ENCODE measurements at places on chromosomes 5 and 9. TPM values are rescaled to one million over a fixed set of nuclear protein-coding genes. Genes with fewer than 3 reads are reported as not detected.

DIPK1B gene
- 1.5 TPM for total RNA-seq

KLHL3 gene
- 2.2 TPM for total RNA-seq

LIX1 gene
- total RNA-seq = not detected

UHRF2 gene
- 27.6 TPM for total RNA-seq

ECM2 gene
- total RNA-seq = 1.0 TPM

CHSY3 gene
- total RNA-seq = 0.02 TPM

LPCAT1 gene
- total RNA-seq = 41.1 TPM

IL5 gene
- total RNA-seq = not detected

OR1Q1 gene
- not detected for total RNA-seq

KLF9 gene
- 20.7 TPM for total RNA-seq

TAF11L10 gene
- not detected for total RNA-seq

PHYHD1 gene
- total RNA-seq = not detected

DNA sequence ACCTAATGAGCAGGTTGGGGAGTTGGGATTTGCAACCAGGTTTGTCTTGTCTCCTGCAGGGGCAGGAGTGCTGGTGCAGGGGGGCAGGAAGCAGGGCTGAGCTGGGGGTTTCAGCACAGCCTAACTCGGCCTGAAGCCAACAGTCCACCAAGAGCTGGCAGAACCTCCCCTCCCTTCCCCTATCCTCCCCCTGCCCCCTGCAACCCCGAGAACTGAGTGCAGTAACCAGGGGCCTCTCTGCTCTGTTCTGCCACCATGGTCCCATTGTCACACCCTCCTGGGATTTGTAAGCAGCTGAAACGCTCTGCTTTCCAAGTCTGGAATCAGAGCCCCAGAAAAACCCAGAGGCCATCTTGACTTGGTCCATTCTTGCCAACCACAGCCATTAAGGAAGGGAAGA, 72.9 kb downstream of the ARHGEF37 start:
- no peak for DNase-seq

- no peak for DNase-seq
Measured at GRCh38 chr5:180020176-180020575, 51.4 kb downstream of the RNF130 start.

- DNase-seq = no peak
Measured at GRCh38 chr5:58842852-58843251, 260.0 kb downstream of the RAB3C start.

GRCh38 chr9:126397056-126397455, 70.4 kb downstream of the MVB12B start:
- peak; percentile 13 for DNase-seq

DNA sequence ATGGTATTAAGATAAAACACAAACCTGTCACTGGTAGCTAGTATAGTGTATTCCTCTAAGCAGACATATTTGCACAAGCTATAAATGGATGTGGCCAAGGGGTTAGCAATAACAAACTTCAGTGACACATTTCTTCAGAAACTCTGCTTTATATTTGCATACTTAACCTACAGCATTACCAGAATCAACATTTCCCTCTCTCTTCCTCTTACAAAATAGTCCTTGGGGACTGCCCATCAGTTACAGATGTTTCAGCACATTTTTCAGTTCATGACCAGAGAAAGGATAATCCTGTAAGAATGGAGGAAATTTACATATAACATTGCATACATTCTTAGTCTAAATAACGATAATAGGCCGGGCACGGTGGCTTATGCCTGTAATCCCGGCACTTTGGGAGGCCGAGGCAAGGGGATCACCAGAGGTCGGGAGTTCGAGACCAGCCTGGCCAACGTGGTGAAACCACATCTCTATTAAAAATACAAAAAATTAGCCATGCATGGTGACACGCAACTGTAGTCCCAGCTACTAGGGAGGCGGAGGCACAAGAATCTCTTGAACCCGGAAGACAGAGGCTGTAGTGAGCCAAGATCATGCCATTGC, 25.3 kb upstream of the SLC1A1 start:
- no peak for DNase-seq

DNA sequence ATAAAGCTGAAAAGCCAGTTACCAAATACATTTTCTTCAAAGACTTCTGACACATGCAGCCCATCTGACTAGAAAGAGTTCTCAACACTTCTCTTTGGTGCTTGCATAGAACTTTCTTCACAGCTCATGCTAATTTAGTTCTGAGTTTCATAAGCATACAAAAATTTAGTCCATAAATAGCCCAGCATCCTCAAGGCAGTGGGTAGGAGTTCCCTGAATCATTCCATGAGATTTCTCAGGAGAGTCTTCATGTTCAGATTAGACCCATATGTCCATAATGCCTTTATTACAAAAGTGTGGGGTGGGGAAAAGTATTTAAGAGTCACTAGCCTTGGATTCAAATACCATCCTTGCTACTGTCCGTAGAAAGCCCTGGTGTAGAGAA, 290.2 kb upstream of the RGMB start:
- no peak for DNase-seq

- peak; percentile 42 for DNase-seq
Measured at GRCh38 chr5:945691-946551, 53.2 kb downstream of the TRIP13 start.

DNA sequence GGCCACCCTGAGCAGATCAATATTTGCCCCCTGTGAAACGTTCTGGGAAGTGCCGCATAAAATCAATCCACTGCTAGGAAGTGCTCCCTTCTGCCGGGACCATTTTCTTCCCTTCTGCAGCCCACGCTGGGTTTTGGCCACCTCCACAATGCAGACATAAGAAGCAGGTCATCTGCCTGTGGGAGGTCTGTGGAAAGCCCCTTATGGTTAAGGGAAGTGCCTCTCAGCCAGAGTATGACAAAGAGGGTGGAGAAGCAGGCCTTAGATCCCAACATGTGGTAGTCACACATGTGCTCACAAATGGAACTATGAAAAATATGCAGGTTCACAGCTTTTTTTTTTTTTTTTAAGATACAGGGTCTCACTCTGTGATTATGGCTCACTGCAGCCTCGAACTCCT, 82.8 kb downstream of the SLC1A3 start:
- peak; percentile 45 for DNase-seq

DNA sequence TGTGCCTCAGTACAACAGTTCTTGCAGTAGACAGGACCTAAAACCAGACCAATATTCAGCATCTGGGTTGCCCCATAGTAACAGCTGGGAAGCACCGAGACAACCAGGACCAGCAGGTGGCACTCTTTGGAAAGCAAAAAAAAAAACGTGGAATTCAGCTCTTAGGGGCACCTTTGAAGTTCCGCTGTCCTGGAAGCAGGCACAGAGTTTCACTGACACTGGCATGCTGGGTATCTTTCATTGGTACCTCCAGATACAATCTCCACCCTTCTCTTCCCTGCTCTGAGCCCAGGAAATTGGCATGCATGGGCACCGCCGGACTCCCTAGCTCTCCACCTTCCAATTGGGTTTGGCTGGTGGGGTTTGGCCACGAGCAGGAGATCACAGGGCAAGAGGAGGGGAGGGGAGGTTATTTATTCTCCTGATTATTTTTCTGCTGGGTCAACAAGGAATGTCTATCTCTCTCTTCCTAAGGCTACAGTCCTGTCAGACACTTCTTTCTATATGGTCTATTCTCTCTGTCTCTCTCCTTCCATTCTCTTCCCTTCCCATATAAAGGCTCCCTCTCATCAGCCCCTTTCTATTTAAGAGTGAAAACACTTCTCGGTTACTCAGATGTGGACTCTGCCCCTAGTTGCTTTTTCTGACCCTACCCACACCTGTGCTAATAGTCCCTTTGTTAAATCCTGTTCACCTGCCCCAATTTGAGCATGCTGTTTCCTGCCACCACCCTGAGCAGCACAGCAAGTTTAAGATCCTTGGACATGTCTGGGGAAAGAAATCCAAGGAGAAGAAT, 1.9 kb upstream of the IDNK start:
- DNase-seq = peak; percentile 60

DNA sequence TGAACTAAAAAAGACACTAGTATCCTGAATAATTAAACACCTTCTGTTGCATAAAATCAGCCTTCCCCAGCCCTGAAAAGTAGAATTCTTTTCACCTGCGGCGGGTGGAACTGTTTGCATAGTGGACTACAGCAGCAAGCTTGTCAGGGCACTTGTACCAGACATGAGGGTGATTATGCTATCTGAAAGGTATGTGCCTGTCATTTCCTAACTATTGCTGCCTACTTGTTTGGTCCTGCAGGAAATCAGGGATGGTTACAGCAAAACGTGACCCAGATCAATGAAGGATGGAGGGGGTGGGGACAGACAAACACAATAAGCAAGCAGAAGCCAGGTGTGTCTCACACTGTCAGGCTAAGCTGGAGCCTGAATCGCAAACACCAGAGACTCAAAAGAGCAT, 385.6 kb downstream of the MLLT3 start:
- DNase-seq = no peak

GRCh38 chr9:89817151-89817950, 212.5 kb downstream of the GADD45G start:
- no peak for DNase-seq

DNA sequence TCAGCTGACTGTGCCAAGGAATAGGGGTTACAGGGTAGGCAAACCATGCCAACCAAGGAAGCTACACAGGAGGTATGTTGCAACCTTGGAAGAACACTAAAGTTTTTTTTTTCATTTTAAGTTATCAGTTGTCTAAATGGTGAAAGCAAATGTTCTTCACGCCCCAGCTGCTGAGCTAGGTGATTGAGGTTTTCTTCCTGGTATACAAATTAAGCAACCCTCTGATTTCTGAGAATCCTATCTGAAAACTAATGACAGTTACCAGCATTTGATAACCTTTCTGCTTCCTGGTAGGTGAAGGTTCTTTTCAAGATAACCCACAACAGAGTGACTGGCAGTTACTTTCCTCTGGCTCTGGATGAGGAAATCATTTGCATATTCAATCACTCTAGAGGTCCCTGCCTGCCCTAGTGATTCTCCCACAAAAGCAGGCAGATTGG, 194.9 kb downstream of the ATP10B start:
- DNase-seq = no peak

GRCh38 chr5:65535529-65535987, 27.4 kb downstream of the CENPK start:
- no peak for DNase-seq

DNA sequence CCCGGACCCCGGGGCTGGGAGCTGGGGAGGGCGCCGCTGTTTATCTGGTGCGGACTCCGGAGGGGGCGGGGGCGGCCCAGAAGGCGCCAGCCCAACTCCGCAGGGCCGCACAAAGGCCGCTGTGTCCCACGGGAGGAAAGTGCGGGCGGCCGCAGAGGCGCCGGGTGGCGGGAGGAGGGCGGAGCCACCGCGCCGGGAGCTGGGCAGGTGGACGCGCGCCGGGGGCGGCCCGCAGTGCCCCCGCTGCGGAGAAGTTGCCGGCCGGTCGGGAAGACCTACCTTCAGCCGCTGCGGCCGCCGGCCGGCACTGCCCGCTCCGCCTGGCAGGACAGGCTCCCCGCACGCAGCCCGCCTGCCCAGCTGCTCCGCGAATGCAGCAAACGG, 43.6 kb downstream of the NACC2 start:
- DNase-seq = peak; percentile 29

DNA sequence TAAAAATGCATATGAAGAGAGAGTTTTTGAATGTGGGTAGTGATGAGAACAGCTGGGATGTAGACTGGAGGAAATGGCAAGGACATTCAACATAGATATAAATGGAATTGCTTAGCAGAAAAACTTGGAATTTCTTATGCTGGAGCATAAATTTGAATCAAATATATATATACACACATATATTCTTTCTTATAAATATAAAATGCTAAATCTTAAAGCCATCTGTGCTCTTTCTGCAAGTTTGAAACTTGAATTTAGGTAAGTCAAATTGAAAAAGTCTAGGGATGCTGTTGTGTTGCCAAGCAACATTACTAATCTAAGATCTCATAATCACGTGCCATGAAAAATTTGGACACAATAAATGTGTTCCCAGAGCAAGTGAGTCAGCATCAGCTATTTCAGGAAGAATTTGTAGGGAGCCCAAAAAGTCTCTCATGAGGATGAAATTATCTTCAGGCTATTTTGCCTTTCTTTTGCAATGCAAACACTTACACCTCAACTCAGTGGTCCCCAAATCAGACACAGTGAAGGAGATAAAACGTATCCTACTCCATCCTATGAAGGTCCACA, 58.4 kb upstream of the ALDH1A1 start:
- peak; percentile 64 for DNase-seq

DNA sequence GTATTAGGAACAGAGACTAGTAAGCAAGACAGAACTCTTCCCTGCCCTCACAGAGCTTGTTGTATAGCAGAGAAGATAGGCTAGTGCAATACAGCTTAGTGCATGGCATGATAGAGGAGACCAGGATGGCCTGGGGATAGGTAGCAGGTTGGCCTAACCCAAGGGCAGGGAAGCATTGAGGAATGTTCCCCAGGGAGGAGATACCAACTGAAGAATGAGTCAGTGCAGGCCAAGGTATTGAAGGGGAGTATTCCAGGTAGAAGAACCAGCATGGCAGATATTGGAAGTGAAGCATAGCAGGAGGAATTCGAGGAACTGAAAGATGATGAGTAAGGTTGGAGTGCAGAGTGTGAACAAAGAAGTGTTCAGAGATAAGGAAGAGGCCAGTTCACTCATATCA, 138.6 kb upstream of the DHFR start:
- DNase-seq = no peak

- no peak for DNase-seq
Measured at GRCh38 chr5:78726571-78726970, 78.0 kb upstream of the LHFPL2 start.

- peak; percentile 29 for DNase-seq
Measured at GRCh38 chr5:75050415-75050814, 1.9 kb downstream of the GCNT4 start.

DNA sequence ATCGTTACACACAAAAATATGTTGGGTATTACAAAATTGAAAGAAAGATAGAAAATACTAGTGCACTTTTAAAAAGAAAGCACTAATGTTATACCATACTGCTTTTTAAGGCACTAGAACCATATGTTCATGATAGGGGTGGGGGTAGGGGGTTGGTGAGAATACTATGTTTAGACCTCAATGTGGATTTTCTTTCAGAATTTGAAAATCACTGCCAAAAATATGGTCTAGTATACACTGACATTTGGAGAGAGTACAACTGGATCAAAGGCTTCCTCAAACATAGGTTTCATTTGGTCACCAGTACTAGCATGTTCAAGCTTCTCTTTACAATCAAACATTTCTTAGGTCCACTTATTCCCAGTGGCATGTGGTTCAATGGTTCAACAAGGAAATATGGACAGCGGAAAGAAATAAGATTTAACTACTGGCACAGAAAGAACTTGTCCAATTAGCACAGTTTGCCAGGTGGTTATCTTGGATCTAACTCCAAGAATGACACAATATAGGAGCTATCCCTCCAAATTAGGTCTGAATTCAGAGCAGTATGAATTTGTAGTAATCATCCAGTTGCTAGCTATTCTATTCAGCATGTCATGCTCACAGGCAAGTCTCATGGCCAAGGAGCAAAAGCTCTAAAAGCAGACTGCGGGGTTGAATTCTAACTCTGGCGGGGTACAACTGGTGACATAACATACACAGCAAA, 139.3 kb downstream of the SLC24A2 start:
- no peak for DNase-seq

DNA sequence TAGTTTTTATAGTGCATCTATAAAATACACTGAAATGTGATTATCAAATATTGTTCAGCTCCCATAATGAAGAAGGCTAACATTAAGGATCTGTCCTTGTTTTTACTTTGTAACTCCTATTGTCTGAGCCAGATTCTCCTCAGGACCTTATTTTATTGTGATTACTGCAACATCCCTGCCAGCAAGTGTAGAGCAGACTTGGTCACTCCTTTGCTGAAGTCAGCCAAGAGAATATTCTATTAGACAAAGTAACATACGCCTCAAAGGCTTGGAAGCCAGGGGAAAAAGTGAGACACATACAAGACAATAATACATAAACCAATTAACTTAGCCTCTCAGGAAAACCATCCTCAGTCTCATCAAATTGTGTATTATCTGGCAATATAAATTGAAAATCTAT, 269.6 kb downstream of the ARL15 start:
- no peak for DNase-seq

Measured in M059J (cell line).